ENCODE measurements at places on chromosomes 13 and 19.

DNA sequence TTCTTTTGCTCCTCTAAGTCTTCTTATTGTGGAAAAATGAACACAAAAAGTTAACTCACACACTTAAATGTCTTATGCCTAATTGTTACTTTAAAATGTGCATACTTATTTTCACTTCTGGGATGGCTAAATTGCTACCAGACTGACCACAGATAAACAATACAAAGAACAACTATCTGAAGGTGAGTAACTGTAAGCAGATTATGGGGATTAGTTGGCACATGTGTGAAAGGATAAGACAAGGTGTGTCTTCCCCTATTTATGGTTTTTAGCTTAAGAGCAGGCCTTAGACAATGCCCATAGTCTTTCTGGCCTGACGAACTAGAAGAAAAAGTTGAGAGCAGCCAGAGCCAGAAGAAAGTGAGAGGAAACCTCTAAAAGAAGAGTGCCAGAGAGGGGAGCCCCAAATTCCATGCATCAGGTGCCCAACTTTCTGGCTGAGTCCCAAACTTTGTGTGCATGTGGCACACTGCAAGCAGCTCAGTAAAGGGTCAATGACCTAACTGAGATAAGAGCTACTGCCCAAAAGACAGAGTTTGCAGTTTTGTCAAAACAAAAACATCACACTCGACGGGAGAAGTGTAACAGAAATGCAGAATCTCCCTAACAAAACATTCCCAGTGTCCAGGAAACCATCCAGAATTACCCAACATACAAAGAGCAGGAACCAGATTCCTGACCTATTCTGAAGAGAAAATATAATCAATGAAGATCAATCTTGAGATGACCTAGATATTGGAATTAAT is 375.4 kb downstream of the KCNRG start:
- no peak for DNase-seq

DNA sequence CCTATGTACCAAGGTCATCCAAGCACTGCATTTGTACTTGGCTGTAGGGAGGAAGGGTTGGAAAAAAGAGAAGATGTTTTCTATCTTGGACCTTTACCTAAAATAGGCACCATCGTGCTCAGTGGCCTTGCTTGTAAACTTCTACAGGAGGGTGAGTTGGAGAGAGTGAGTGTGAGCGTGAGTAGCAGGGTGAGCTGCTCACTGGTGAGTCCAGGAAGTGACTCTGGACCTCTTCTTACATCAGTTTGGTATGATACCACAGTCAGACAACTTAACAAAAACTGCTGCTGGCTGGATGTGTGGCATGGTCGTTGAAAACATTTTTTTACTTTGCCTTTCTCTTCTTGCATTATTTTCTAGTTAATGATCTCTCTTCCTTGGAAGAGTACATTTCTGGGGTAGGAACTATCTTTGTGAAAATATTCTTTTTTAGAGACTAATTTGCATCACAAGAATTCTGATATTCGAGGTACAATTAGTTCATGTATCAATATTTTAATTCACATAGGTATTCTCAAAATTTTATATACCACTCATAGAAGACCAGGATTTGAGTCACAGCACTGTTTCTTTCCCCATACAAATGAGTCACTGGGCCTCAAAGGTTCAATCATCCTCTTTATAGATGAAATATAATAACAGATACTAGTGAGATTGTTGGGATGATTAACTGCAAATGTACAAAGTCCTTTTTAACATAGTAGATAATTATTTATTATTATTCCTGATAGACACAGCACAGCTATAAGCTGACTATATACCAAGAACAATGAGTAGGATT is 651 bp downstream of the SERPINE3 start:
- no peak for DNase-seq

- DNase-seq = no peak
Measured at GRCh38 chr19:21128901-21129698, 12.7 kb upstream of the ZNF431 start.

DNA sequence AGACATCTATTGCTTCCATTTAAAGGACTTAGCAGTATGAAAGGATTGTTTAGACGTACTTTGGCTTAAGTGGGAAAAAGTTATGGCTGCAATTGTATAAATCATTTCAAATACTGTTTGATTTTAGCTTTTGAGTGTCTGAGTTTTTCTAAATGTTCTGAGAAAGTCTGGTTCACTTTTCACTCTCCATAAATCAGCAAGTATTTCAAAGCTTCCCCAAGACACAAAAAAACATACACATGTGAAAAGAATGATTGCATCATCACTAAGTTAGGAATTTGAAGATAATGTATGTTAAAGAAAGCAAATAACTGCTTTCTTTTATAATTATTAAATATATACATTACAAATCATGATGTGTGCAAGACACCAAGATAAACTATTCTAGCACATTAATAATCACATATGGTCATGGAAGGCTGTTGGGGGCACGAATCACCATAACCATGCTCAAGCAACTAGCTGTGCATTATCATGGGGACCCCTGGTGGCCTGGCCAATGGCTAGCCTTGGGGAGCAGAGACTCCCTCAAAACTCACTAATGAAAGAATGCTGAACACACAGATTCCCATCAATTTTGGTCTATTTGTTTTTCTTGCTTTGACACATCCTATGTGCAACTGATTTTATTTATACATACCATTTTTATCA is 111.1 kb downstream of the MIPEP start:
- peak; percentile 19 for DNase-seq
